ENCODE measurements at places on chromosomes 16 and 17.

GRCh38 chr16:9647981-9648701 lies 534.1 kb downstream of the GRIN2A start:
- DNase-seq: no peak

DNA sequence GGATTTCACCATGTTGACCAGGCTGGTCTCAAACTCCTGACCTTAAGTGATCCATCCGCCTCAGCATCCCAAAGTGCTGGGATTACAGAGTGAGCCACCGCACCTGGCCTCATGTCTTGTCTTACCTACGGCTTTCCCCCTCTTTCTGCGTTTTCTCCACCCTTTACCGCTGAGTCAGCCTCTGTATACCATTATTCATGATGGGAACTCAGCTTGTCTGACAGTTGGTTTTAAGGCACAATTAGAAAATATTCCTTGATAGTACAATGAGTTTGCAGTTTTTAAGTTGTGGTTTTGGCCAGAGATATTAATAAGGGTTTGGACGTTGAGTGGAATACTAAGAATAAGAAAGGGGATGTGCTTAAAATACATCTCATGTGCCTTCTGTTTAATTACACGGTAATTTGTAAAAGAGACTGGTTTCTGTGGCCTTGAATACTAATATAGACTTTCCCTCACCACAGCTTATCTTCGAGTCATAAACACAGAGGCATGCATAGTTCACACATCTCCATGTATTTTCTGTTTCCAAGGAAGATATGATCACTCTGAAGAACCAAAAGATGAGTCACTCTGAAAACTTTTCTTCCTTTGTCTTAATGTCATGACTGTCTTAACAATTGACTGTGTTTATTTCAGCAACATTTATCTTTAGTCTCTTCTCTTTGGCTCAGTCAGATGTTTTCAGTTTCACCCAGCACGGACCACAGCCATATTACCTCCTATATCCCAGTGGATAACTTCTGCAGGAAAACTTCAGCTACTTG lies 54.4 kb downstream of the PITPNC1 start:
- peak; percentile 14 for DNase-seq

DNA sequence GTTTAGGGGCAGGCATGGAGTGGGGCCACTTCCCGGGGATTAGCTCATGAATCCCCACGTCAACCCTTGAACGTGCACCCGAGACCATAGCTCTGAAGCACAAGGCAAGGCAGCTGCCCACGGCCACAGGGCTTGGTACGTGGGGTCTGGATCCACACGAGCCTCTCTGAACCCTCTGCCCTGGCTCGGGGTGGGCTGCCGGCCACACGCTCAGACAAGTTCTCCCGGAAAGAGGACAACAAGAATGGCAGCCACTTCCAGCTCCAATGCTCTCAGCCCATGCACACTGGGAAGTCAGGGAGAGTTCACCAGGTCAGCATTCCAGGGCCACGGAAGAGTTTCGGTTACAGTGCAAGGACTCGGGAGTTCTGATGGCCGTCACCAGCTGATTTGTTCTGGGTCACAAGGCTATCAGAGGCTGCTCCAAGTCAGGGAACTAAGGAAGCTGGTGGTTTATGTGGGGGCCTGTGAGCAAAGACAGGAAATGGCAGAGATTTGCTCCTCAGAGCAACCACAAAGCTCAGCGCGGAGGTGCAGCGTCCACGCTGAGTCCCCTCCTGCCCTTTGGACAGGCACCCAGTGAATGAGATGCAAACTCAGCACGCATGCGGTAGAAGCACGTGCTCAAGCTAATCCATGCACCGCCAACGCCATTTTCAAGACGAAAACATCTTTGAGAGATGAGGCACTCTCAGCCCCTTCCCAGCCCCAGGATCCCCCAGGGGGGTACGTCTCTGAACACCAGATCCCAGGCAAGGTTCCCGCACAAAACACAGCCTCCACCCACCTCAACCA lies 356.4 kb downstream of the FOXL1 start:
- DNase-seq: no peak

DNA sequence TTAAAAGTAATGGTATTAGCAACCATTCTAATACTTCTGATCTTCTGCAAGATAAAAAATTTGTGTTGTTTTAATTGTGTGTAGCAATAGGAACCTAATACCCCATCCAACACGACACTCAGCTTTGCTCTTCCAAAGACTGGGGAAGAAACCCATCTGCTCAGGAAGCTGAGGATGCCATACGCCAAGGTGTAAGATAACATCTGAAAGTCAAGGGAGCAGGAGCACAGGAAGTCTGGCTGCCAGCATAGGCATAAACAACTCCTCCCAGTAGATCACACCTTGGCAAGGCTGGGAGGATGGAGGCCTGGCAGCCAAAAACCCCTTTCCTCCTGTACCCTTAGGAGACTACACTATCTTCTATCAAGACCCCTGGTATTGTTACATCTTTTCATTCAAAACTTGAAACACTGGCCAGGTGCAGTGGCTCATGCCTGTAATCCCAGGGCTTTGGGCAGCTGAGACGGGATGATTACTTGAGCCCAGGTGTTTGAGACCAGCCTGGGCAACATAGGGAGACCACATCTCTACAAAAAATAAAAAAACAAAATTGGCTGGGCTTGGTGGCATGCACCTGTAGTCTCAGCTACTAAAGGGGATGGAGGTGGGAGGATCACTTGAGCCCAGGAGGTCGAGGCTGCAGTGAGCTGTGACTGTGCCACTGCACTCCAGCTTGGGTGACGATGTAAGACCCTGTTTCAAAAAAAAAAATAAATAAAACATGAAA lies 5.7 kb upstream of the SPHK1 start:
- DNase-seq: no peak

DNA sequence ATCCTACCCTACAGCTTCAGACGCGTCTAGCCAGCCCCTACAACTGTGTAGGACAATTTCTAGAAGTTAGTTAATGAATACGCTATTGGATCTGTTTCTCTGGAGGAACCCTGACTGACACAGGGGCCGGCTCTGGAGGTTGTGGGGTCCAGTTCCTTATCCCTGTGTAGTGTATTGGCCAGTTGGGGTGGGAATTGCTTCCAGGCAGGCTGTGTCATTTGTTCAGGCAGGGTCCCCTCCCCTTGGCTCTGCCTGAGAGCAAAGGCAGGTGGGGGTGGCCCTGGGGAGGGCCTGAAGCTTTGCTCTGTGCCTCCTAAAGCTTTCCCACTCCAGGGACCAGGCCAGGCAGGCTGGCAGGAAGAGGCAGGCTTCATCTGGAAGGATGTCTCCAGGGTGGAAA lies 11.7 kb upstream of the CETP start:
- DNase-seq: no peak
